ENCODE measurements at places on chromosomes 3 and 15.

DNA sequence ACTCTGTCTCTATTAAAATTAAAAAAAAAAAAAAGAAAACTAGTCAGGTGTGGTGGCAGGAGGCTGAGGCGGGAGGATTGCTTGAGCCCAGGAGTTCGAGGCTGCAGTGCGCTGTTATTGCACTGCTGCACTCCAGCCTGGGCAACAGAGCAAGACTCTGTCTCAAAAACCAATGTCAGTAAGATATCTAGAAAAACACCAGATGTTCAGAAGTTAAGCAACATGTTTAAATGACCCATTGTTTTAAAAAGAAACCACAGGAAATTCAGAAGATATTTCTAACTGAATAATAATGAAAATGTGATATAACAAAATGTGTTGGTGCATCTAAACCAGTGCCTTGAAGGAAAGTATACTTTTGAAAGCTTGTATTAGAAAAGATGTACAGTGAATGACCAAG lies 203.4 kb upstream of the CGNL1 start:
- DNase-seq, result no peak

- no peak for DNase-seq
Observed at GRCh38 chr3:2923390-2923789, 186.8 kb downstream of the IL5RA start.

DNA sequence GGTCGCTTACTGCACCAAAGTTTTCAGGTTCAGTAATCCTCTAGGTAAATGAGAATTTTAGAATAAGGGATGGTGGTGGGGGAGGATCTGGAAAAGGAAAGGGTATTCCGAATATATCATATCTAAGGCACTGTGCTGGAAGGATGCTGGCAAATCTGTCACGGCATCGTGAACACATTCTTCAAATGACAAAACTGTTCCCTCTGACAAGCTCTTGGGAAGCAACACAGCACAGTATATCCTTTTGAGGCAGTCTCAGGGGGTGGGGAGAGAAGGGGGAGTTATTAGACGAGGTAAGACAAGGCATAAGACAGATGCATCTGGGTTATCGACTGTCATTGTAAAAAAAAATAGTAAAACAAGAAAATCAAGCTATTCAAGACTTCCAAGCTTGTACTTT lies 289.6 kb upstream of the LRRN1 start:
- no peak for DNase-seq

DNA sequence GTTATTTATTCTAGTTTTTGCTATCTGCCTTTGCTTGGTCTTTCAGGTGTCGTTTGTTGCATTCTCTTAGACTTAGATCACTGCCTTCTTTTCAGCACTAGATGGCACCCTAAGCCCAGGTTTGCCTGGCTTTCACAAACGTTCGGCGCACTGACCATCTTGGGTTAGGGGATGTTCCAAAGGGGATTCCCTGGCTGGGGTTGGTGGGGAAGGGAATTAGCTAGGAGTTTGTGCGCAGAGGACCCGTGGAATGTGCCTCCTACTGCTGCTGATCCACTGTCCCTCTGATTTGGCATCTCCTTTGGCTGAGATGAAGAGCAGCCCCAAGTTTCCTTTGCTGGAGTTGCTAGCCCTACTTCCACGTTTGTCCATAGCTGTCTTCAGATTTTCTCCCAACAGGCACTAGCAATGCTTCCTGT lies 33.9 kb downstream of the PFN2 start:
- peak; percentile 44 for DNase-seq

DNA sequence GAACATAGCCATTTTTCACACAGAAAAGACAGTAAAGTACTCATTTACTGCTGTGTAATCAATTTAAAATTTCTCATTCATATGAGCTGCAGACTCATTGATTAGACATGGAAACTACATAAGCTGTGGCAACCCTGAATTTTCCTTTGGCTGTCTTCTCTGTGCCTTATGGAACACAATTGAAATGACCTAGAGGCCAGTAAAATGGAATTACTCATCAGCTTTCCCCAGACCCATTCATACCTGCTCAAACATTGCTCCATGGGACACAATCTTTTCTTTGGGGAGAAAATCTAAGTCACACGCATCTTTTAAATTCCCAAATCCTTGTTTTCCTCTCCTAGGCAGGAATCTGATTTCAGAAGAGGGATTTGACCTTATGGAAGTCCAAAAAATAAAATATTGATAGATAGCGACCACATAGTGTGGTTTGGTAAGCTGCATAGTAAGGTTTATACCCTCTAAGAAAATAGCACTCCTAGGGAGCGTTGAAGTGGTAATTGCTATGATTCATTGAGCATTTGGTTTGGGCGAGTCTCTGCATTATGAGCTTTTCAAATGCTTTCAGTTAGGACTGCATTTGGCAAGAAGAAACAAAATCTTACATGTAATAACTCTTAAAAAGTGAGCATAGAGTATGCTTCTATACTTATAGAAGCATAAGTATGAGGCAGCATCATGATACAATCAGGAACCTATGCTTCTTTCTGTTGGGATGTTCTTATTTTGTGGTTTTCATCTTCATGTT lies 243.4 kb upstream of the GADL1 start:
- DNase-seq, result no peak
